Amniotic stem cell (primary cell): ENCODE measurements at places on chromosomes 16 and 17.

DNA sequence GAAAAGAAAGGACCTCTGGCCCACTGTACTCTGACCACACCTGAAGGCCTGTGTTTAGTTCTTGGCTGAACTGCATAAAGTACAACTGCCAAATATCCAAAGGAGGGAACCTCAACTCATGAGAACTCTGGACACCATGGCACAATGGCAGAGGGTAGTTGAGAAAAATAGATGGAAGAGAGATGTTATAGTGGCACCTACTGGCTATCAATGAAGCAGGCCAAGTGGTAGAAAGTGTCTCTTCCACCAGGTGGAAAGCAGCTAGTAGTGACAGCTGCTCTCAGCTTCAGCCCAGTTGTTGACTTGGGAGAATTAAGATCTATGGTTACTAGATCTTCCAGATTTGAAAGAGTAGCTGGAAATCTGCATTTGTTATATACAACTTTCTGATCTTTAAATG is 3.2 kb downstream of the MED31 start:
- DNase-seq: no peak

DNA sequence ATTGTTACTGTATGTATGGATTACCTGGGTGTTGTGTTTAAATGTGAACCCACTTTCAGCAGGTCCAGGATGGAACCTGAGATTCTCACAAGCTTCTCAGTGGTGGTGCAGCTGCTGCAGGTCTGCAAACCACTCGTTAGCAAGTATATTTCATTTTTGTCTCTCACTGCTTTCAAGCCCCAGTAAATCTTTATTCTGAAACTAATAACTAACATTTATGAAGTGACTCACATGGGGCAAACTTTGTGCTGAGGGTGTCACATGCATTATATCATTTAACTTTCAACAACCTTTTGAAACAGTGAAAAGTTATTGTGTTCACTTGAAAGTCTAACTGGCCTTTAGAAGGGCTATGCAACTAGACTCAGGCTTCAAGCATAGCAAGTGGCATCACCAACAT is 98.9 kb upstream of the DYNLRB2 start:
- DNase-seq: no peak

DNA sequence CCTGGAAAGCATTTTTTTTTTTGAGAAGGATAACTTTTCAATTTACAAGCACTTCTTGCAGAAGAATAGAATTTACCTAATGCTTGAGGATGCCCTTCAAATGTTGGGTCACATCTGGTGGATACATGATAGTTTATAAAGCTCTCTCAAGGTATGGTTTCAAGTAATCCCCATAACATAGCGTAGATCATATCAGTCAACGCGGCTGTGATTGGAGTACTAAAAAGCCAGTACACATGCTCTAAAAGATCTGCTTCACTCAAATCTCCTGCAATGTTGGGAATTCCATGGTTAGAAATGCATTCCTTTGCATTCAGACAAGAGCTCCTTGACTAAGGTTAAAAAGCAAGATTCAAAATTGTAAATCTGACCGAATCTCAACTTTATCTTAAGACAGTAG is 3.9 kb upstream of the KCNJ16 start:
- no peak for DNase-seq

GRCh38 chr17:28878981-28879380 is 18.6 kb downstream of the FLOT2 start:
- DNase-seq: no peak

GRCh38 chr17:71850812-71851211 is 270.0 kb upstream of the SOX9 start:
- DNase-seq: no peak

DNA sequence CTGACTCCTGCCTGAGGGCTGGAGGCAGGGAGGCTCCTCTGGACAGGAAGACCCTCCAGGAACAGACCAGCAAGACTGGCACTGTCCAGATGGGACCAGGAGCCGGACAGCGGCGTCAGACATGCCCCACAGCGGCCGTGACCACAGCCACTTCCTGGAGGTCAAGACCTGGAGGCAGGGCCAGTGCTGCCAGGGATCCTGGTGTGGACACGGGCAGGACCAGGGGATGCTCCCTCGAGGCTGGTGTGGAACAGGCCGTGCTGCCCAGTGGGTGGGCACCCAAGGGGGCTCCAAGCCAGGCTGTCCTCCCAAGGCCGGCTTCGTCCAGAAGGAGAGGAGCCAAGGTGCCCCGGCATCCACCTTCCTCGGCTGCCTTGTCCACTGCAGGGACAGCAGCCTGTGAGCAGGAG is 4.5 kb upstream of the CCDC57 start:
- no peak for DNase-seq

- DNase-seq: peak; percentile 41
These were observed 188.2 kb downstream of the FTO start for GRCh38 chr16:53892155-53892554.

DNA sequence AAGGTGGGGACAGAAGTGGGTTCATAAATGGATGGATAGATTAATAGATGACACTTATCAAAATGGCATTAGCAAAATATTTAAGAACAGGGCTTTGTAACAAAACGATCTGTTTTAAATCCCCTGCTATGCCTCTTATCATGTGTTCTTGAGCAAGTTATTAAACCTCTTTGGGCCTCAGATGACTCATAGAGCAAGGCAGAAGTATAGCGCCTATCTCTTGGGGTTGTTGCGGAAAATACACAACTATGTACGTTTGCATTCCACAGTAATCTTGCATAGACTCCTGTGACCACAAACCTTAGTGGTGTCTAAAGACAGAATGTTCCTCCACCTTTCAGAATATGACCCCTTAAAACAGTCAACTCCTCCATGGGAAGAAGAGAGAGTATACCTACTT is 116.8 kb downstream of the CDYL2 start:
- no peak for DNase-seq
